Activated naive CD4-positive, alpha-beta T cell (primary cell): ENCODE measurements at places on chromosomes 7 and 10.

DNA sequence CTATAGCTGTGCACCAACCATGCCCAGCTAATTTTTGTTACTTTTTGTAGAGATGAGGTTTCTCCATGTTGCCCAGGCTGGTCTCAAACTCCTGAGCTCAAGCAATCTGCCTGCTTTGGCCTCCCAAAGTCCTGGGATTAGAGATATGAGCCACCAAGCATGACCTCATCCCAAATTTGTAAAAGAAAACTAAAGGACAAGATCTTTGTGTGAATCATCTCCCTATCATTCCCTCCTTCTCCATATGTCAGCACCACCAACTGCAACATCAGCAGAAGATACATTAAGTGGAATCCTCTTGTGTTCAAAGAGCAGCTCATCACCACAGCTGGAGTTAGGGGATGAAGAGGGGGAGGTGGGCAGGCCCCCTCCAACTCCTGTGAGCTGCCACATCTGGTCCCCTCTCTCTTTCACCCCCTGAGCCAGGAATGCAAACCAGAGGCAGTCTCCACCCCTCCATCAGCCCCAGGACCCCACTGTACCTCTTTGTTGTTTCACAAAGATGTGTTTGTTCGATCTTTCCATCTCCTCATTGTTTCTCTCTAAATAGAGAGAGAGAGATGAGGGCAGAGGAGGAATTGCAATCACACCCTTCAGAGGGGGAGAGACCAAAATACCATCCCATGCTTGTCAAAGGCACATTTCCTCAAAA, 47.3 kb upstream of the PIP4K2A start:
- DNase-seq = no peak

DNA sequence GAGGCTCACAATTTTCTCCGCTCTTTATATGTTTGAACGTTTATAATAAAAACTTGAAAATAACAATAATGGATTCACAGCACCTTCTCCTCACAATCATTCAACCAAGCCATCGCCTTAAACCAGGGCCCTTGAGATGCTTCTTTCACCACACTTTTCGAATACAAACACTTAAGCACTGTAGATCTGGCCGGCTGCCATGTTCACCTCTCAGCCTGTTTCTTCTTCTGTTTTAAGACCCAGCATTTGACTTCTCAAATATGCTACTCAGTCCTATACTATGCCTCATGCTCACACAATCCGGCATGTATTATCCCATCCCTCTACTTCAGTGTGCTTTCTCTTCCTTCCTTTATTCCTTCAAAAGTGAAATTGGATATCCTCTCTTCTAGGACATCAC, 280.6 kb downstream of the TFEC start:
- no peak for DNase-seq

DNA sequence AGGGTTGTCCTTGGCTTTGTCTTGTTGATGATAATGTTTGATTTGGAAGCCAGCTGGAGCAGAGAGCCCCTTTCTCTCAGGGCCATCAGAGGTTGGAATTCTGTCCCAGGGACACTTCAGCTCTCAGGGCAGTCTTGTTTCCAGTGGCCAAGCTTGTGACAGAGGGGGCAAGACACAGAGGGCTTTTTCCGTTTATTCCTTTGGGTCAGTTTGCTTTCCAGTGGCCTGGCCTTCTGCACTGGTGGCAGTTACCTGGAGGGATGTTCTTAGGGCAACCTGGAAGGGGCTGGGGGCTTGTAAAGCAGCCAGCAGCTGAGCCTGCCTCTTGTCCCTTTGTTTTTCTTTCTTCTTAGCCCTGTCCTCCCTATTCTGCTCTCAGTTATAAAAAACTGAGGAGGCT, 62.7 kb downstream of the MTURN start:
- no peak for DNase-seq

- no peak for DNase-seq
Observed at GRCh38 chr7:82360591-82361368, 82.8 kb downstream of the CACNA2D1 start.

- DNase-seq = no peak
Observed at GRCh38 chr7:51366930-51367613, 50.5 kb upstream of the COBL start.

GRCh38 chr10:839550-840205, 91.8 kb downstream of the LARP4B start:
- no peak for DNase-seq

- DNase-seq = no peak
Observed at GRCh38 chr7:6423942-6424701, 23.6 kb downstream of the DAGLB start.

DNA sequence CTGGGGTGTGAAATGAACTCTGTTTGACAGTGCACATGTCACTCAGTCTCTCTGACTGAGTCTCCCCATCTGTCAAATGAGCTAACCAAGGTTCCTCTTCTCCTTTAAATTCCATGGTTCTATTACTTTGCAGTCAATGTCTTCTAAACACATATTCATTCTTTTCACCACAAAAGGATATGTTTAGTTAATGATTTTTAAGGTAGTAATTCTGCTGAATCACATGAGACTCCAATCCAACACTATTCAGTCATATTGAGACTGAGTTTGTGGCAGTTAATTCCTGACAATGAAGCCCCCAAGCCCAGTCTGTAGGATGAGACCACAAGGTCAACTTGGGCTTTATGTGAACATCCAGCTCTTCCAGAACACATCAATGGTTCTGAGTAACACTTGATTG, 85.3 kb downstream of the CALN1 start:
- DNase-seq = no peak

GRCh38 chr10:114303556-114303955, 64.5 kb downstream of the VWA2 start:
- DNase-seq = no peak
